ENCODE measurements at places on chromosomes 6 and 20.

DNA sequence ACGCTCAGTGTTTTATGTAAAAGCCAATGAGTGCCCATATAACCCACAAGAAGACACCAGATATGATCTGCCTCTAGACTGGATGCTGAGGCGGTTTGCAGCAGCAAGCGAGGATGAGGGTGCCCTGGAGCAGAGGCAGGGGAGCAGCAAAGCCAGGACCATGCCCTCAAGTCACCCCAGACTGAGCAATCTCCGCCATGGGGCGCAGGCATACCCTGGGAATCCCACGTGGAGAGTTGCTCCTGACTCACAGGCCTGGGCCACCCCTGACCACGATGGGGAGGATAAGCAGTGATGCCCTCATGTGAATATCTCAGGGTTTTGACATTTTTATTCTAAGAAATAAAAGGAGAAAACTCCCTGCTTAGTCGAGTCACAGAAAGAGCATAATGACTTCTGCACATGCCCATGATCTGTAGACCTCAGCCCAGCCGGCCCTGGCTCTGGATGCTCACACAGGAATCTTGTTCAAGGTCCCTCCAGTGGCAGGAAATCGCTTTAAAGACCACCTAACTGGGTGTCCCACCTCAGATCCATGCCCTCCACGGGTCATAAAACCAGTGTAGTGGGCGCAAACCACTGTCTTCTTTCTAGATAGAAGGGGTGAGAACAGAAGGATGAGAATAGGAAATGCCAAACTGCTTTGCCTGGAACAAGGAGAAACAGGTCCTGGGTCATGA, 138.3 kb upstream of the SNX9 start:
- DNase-seq = no peak

DNA sequence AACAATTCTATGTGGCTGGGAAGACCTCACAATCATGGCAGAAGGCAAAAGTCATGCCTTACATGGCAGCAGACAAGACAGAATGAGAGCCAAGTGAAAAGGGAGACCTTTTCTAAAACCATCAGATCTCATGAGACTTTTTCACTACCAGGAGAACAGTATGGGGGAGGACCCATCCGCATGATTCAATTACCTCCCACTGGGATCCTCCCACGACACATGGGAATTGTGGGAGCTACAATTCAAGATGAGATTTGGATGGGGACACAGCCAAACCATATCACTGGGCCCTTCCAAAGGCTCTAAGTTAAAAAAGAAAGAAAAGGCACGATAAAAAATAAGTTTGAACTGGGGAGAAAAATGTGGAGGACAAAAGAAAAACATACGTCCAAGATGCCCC, 406.9 kb upstream of the CDH4 start:
- DNase-seq = no peak

DNA sequence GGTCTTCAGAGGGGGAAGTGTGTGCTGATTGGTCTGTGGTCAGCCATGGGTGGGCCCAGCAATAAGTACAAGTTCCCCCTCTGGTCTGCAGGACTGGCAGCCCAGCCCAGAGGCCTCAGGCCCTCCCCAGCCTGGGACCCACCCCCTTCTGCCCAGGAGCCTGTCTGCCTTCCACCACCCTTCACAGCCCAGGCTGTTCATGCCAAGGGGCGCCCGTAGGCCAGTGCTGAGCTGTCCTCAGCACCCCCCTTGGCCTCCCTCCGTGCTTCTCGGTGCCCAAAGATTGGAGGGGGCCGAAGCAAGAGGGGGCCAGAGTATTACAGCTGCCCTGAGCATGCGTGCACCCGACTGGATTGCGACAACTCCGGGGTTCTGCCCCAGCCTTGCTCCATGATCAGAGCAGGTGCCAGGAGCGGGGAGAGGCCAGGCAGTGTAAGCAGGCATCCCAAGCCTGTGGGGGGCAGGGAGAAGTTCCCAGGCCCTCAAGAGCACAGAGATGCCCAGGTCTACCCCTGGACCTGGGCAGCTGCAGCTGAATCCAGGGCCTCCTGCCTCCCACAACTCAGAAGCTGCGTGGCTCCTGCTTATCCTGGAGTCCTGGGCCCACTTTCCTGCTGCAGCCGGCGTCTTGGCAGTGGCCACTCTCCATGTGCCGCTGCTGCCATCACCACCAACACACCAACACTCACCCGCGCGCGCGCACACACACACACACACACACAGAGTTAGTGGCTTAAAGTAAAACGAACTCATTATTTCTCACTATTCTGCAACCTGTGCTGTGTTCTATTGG, 33.3 kb downstream of the CST9L start:
- DNase-seq = no peak

- no peak for DNase-seq
Measured at GRCh38 chr20:61803915-61804751, 261.5 kb downstream of the TAF4 start.

DNA sequence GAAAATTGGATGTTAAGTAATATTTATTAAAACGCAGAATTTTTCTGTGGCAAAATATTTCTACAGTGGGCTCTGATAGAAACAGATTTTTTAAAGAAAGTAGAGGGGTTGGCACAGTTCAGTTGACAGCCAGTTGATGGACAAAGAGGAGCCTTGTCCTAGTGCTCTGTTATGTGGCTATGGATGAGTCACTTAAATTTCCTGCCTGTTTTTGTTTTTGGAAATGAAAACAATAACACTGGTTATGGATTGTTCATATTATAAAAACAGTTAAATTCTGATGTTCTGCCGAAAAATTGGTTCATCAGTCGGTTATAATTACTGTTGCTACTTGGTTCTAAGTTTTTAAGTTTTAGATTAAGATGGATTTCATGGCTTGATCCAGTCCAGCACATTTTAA, 42.8 kb downstream of the MYO6 start:
- DNase-seq = no peak

Data from activated naive CD4-positive, alpha-beta T cell (primary cell).